ENCODE measurements at places on chromosomes 7 and 10. TPM values are rescaled to one million over a fixed set of nuclear protein-coding genes. Genes with fewer than 3 reads are reported as not detected.

The PRPS1L1 gene
- total RNA-seq = not detected

The GPR15LG gene
- total RNA-seq = 10.3 TPM

The TMEM184A gene
- total RNA-seq = 123 TPM

The TUBB8 gene
- not detected for total RNA-seq

The FAM180A gene
- total RNA-seq = 5.6 TPM

The ASIC3 gene
- total RNA-seq = 5.5 TPM

The MYH16 gene
- not detected for total RNA-seq

The SYCE1 gene
- not detected for total RNA-seq

The ZNF511 gene
- total RNA-seq = 18.0 TPM

The OR13A1 gene
- not detected for total RNA-seq

The THNSL1 gene
- total RNA-seq = 1.1 TPM

The SPDYE2 gene
- not detected for total RNA-seq

The TLX1 gene
- not detected for total RNA-seq

The PNLIPRP1 gene
- not detected for total RNA-seq

The LRIT1 gene
- total RNA-seq = not detected

The DENND2A gene
- total RNA-seq = 0.99 TPM

The LRMDA gene
- total RNA-seq = 0.10 TPM

The FAM25A gene
- 593 TPM for total RNA-seq

The GARIN1A gene
- total RNA-seq = 3.5 TPM

The MRLN gene
- total RNA-seq = not detected

The NKX6-2 gene
- not detected for total RNA-seq

The SEMA3A gene
- total RNA-seq = 1.1 TPM

The FXYD4 gene
- total RNA-seq = not detected

The NODAL gene
- total RNA-seq = not detected

The CHAT gene
- total RNA-seq = not detected

The LRRN3 gene
- not detected for total RNA-seq

The EBLN1 gene
- total RNA-seq = not detected

The EVX1 gene
- total RNA-seq = not detected

The JCAD gene
- total RNA-seq = 6.9 TPM

The CDHR3 gene
- total RNA-seq = 6.5 TPM

The CAMK1D gene
- total RNA-seq = 31.3 TPM

The HOXA1 gene
- total RNA-seq = 2.6 TPM

The NUTM2B gene
- 0.24 TPM for total RNA-seq

The PLXNA4 gene
- total RNA-seq = 5.4 TPM

The C10orf105 gene
- total RNA-seq = 0.17 TPM

The ACTA2 gene
- 146 TPM for total RNA-seq

The NYAP1 gene
- 0.51 TPM for total RNA-seq

The CCL24 gene
- total RNA-seq = not detected

The TMEM140 gene
- 11.0 TPM for total RNA-seq

The WAPL gene
- 35.4 TPM for total RNA-seq

Data from suprapubic skin (tissue), 4 donors.